LoVo (cell line): ENCODE measurements at places on chromosomes 7 and 10.
A peak's percentile ranks its signal among the peaks of the same experiment; 100 is the strongest.

DNA sequence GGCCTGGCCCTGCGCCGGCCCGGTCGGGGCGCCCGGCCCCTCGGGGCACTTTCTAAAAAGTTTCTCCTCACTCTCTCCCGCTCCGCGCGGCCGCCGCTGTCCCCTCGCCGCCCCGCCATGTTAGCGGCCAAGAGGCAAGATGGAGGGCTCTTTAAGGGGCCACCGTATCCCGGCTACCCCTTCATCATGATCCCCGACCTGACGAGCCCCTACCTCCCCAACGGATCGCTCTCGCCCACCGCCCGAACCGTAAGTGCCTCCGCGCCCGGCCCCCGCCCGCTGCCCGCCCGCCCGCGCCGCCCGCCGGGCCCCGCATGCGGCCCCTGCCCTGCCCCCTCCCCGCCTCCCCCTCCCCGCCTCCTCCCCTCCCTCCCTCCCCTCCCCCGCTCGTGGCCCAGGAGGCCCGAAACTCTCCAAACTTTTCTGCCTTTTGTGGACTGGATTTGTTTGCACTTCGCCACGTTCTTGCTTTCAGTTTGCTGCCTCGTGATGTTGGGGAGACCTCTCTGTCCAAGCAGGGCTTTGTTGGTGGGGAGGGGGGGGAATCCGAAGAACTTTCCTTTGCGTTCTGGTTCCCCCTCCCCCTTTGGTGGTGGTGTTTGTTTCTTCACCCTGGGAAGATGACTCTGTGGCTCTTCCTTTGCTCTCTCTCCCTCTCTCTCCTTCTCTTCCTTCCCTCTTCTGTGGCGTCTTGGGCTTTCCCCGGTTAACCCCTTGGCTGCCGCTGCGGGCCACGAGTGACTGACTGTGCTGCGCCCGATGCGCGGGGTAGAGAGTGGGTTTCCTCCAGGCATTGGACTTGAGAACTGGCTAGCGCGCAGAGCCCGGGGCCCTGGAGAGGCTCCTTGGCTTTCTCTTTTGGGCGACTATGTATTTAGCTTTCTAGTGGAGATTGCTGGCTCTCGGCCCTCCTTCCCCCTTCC lies 1.6 kb downstream of the TCF7L2 start:
- peak; percentile 66 for DNase-seq

DNA sequence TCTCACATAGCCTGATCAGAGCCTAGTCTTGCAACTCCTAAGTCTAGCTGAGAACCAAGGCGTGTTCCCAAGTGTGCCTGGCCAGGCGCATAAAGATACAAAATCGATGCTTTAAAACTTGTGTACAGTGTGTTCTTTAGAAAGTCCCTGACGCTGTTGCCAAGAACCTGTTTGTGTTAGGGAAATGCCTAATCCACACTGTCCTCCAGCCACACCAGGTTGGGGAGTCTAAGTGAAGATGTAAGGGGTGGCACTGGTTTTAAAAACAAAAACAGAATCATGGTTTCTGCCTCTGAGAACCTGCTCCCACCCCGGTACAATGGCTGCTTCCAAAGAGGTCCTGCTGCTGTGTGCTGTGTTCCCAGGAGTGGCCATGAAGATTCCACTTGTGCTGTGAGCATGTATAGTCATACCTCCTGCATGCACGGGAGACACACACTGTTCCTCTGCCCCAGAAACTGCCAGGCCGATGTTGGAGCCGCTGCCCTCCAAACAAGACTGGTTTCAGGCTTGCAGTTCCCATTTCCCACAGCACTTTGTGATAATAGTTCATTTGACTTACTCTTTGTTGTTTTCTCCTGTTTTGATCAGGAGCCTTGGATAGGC lies 88.5 kb downstream of the CCNY start:
- no peak for DNase-seq

DNA sequence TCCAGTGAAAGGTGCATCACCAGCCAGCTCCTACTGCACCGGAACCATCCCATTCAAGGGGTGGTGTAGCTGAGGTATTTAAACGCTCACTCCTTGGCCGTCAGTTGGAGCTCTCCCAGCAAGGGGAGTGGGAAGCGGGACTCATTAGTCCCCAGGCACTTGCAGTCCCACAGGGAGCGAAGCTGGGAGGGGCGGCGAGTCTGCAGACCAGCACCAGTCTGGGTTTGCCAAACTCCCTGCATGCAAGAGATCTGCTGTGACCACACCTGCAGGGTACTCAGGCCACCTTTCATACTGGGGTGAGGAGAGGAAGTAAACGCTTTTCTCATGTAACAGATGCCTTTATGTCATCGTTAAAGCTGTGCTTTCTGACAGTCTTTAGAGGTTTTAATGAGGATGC lies 187.9 kb downstream of the PTPRN2 start:
- no peak for DNase-seq

GRCh38 chr10:94397549-94398370 lies 4.6 kb upstream of the TBC1D12 start:
- DNase-seq: no peak

GRCh38 chr10:96639899-96640298 lies 53.1 kb upstream of the TM9SF3 start:
- DNase-seq: no peak

GRCh38 chr7:7938471-7938870 lies 30.1 kb upstream of the GLCCI1 start:
- no peak for DNase-seq
